Inflammatory macrophage treated with lipopolysaccharide for 4 hours (primary cell): ENCODE measurements at places on chromosomes 1 and 21.
A peak's percentile ranks its signal among the peaks of the same experiment; 100 is the strongest.

- no peak for DNase-seq
These were observed 1141.6 kb upstream of the ADGRL2 start for GRCh38 chr1:80659161-80659560.

- no peak for DNase-seq
These were observed 79.7 kb upstream of the GADD45A start for GRCh38 chr1:67605209-67605780.

- no peak for DNase-seq
These were observed 75.6 kb upstream of the KAZN start for GRCh38 chr1:14522926-14523241.

- peak; percentile 93 for DNase-seq
These were observed 38.3 kb downstream of the NEXN start for GRCh38 chr1:77926561-77927357.

DNA sequence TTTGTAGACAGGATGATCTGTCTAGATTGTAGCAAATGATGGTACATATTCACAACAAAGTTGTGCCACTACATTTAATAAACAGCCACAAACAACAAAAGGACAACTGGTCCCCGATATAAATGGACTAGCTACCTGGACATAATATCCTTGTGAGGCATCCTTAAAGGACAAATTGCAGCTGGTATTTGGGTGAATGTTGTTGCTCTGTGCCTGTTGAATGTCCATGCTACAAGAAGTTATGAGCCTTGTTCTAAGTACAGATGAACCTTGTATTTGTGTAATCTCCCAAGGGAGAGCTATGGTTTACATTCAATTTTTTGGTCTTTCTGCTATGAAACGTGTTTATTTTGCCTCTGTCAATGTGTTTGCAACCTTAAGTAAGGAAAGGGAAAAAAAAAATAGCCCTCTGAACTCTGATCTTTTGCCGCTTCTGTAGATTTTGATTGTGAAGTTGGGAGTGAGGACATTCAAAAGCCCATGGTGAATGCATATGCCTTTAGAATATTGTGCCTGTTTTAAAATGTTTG, 26.5 kb downstream of the SFT2D2 start:
- DNase-seq = no peak
